HepG2 (cell line): ENCODE measurements at places on chromosomes 7 and 10.

- peaks cover 20% of the 10 kb centered on the region; the same call in 2 of the 3 replicates for H3K27me3 ChIP-seq
- H3K4me1 ChIP-seq = no peaks in the 10 kb centered on the region
- no peak overlapping the region for H3K4me3 ChIP-seq
- DNase-seq = no peak
- no peak overlapping the region for H3K27ac ChIP-seq
Measured at GRCh38 chr7:42128703-42129102, 108.3 kb downstream of the GLI3 start.

DNA sequence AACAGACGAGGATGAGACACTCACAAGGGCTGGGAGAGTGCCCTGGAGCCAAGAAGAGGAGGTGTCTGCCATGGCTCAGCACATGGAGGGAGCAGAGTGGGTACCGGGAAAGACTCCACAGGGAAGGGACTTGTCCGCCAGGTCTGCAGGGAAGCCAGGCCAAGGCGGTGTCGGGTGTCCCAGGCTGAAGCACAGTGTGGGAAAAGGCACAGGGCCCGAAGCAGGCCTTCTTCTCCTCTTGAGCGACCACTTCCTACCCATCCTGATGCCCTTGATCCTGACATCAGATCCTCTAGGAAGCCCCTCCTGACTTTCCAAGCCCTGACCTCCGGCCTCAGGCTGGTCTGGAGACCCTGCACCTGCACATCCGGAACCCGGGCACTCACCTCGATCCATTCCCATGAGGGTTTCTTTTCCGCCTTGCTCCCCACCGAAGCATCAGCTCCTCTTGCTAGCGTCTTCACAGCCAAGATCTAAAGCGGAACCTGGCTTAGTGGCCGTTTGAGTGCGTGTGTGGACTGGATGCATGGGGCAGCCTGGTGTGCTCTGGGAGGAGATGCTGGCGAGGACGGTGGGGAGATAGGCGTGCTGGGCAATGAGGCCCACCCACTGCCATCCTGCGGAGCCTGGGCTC, 8.5 kb downstream of the CALML3 start:
- no peak for DNase-seq
- peaks cover 97% of the 10 kb centered on the region for H3K4me1 ChIP-seq
- H3K4me3 ChIP-seq = no peak overlapping the region
- no peaks in the 10 kb centered on the region for H3K36me3 ChIP-seq
- no peaks in the 10 kb centered on the region for H3K27me3 ChIP-seq

GRCh38 chr7:141268614-141269013, 194.8 kb downstream of the TMEM178B start:
- peaks cover 14% of the 10 kb centered on the region for H3K4me1 ChIP-seq
- H3K27me3 ChIP-seq = 0 out of 3 replicates have a peak, but pooled peaks cover 4% of the 10 kb centered on the region
- H3K27ac ChIP-seq = no peak overlapping the region
- DNase-seq = peak; percentile 56

GRCh38 chr10:1472178-1472958, 265.0 kb downstream of the ADARB2 start:
- H3K27ac ChIP-seq = no peak overlapping the region
- H3K4me3 ChIP-seq = no peak overlapping the region
- peaks cover 33% of the 10 kb centered on the region; the same call in 2 of the 3 replicates for H3K27me3 ChIP-seq
- no peaks in the 10 kb centered on the region for H3K36me3 ChIP-seq
- H3K4me1 ChIP-seq = no peaks in the 10 kb centered on the region
- DNase-seq = no peak

DNA sequence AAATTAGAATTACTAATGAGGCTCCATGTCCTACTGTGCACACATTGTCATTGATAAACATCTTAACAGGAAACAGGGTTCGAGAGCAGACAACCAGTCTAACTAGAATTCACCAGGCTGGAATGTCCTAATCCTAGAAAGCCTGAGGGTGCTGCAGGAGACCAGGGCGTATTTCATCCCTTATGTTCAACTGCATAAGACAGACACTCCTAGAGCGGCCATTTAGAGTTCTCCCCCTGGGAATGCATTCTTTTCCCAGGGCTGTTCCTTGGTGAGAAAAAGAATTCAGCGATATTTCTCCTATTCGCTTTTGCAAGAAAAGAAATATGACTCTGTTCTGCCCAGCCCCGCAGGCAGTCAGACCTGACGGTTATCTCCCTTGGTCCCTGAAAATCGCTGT, 486.0 kb downstream of the REEP3 start:
- DNase-seq = no peak
- no peaks in the 10 kb centered on the region for H3K36me3 ChIP-seq
- no peaks in the 10 kb centered on the region for H3K4me1 ChIP-seq
- no peak overlapping the region for H3K4me3 ChIP-seq
- no peak overlapping the region for H3K27ac ChIP-seq
- no peaks in the 10 kb centered on the region; the same call in 1 of the 2 replicates for H3K27me3 ChIP-seq

- H3K4me3 ChIP-seq = no peak overlapping the region
- H3K27ac ChIP-seq = no peak overlapping the region
- no peaks in the 10 kb centered on the region for H3K27me3 ChIP-seq
Measured at GRCh38 chr10:109475711-109476421, 447.4 kb downstream of the XPNPEP1 start.

GRCh38 chr10:5196702-5197113, at the start of gene AKR1C4:
TSS of gene AKR1C4 (plus strand) at chr10:5196837. CDS start at chr10:5196868, 31 bp downstream.
- no peaks in the 10 kb centered on the region for H3K36me3 ChIP-seq
- H3K27ac ChIP-seq = peak within 1 kb of the TSS; percentile 70
- peak; percentile 10 for DNase-seq

DNA sequence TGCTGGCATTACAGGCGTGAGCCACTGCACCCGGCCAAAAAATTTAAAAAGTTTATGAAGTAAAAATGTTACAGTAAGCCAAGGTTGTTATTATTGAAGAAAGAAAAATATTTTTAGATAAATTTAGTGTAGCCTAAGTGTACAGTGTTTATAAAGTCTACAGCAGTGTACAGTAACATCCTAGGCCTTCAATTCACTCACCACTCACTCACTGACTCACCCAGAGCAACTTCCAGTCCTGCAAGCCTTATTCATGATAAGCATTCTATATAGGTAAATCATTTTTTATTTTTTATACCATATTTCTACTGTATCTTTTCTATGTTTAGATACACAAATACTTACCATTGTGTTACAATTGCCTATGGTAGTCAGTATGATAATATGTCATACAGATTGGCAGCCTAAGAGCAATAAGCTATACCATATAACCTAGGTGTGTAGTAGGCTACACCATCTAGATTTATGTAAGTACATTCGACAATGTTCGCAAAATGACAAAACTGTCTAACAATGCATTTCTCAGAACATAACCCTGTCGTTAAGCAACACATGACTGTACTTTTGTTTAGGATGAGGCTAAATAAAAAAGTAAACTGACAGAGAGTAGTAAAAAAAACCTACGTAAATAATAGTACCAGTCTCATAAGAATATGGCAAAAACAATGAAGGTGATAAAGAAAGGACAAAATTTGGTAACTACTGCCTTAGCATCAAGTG, 77.8 kb upstream of the FAM133B start:
- no peak for DNase-seq
- H3K4me1 ChIP-seq = no peaks in the 10 kb centered on the region

- no peak for DNase-seq
- H3K27me3 ChIP-seq = no peaks in the 10 kb centered on the region
- no peaks in the 10 kb centered on the region for H3K4me1 ChIP-seq
- no peak overlapping the region for H3K4me3 ChIP-seq
Measured at GRCh38 chr10:51028420-51028819, 45.9 kb upstream of the PRKG1 start.

DNA sequence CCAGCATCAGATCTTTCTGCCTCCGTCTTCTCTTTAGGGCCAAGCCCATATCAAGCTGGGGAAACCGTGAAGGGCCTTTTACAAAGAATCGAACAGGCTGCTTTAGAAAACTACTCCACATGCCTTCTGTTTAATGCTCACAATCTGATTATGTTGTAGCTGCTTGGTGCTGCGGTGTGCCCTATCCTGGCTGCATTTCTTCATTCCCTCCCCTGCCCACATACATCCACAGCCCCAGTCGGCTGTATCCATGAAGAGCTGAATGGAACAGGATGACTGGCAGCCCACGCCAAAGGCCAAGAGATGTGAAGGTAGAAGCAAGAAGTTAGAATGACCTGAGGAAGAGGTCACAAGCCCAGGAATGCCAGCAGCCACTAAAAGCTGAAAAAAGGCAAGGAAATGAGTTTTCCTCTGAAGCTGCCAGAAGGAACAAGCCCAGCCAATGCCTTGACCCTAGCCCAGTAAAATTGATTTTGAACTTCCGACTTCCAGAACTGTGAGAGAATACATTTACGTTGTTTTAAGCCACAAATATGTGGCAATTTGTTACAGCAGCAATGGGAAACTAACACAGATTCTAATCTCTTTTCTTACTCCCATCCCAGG, 22.2 kb downstream of the TAS2R41 start:
- no peaks in the 10 kb centered on the region for H3K27me3 ChIP-seq
- no peaks in the 10 kb centered on the region for H3K36me3 ChIP-seq
- no peaks in the 10 kb centered on the region for H3K4me1 ChIP-seq
- DNase-seq = no peak

DNA sequence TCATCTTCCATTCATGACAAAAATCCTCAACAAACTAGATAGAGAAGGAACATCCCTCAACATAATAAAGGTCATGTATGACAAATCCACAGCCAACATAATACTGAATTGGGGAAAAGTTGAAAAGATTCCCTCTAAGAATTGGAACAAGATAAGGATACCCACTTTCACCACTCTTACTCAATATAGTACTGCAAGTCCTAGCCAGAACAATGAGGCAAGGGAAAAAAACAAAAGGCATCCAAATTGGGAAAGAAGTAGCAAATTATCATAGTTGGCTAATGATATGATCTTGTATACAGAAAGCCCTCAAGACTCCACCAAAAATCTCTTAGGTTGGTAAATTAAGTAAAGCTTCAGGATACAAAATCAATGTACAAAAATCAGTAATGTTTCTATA, 4.7 kb downstream of the POT1 start:
- H3K27me3 ChIP-seq = no peaks in the 10 kb centered on the region
- no peak overlapping the region for H3K27ac ChIP-seq
- peaks cover 20% of the 10 kb centered on the region for H3K4me1 ChIP-seq
- 0 out of 3 replicates have a peak, but pooled peaks cover 6% of the 10 kb centered on the region for H3K36me3 ChIP-seq
- no peak for DNase-seq
- no peak overlapping the region for H3K4me3 ChIP-seq

- no peaks in the 10 kb centered on the region for H3K36me3 ChIP-seq
- H3K27me3 ChIP-seq = peaks cover 27% of the 10 kb centered on the region; the same call in 1 of the 3 replicates
- H3K27ac ChIP-seq = no peak overlapping the region
- 0 out of 2 replicates have a peak, but pooled peaks cover 7% of the 10 kb centered on the region for H3K4me1 ChIP-seq
Measured at GRCh38 chr7:94877731-94878670, 29.4 kb upstream of the PPP1R9A start.

DNA sequence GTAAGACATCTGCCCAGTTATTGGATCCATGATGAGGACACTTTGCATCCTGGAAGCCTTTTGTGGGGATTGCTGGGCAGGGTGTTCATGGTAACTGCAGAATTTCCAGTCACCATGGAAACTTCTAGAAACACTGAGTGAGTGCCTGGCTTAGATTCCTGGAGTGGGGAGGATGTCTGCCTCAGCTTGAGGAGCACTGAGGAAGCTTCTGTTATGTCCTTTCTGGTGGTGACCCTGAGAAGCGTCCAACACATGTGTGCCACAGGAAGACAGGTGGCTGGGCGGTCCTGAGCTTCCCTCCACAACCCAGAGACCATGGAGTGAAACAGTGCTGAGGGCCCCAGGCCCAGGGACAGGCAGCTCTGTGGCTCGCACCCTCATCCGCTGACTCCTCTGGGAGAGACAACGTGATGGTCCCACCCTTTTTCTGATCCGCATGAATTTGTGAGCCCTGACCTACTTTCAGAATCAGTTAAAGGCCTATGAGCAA, 191.8 kb upstream of the CXCL12 start:
- no peak overlapping the region for H3K27ac ChIP-seq
- H3K27me3 ChIP-seq = no peaks in the 10 kb centered on the region
- no peak overlapping the region for H3K4me3 ChIP-seq
- DNase-seq = no peak
- no peaks in the 10 kb centered on the region for H3K36me3 ChIP-seq
- H3K4me1 ChIP-seq = no peaks in the 10 kb centered on the region

GRCh38 chr7:1193593-1194424, 33.8 kb upstream of the ZFAND2A start:
- H3K4me3 ChIP-seq = no peak overlapping the region
- no peak overlapping the region for H3K27ac ChIP-seq
- peaks cover 70% of the 10 kb centered on the region for H3K27me3 ChIP-seq
- H3K36me3 ChIP-seq = no peaks in the 10 kb centered on the region

DNA sequence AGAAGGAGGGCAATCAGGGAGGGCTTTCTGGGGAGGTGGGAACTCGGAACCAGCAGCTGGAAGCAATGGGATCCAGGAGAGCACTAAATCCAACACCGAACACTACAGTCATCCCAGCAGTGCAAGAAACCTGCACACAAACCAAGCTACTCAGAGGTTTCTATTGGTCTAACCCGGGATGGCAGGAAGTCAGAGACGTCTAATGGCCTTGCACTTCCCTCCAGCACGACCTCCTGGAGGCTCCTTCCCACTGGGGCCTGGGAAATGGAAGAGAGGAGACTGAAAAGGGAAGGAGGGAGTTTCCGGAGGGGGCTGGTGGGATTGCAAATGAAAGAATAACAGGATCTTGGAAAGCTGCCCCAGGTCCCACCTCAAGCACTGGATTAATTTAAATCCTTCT, 56.3 kb downstream of the TEX36 start:
- no peak overlapping the region for H3K4me3 ChIP-seq
- no peaks in the 10 kb centered on the region for H3K4me1 ChIP-seq
- H3K27ac ChIP-seq = no peak overlapping the region
- H3K27me3 ChIP-seq = peaks cover 43% of the 10 kb centered on the region

DNA sequence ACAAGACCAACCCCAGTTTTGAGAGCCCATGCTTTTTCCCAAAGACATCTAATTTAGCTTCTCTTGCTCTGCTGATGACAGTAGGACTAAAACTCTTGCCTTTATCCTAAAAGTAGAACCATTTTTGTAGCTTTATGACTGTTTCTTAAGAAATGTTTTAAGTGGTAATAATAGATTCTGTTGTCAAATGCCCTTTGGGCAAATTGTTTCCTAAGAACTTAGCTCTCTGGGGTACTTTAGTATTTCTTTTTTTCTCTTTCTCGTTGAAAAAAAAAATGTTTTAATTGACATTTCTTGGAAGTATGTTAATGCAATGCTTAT, 157.4 kb downstream of the ARID5B start:
- H3K27me3 ChIP-seq = no peaks in the 10 kb centered on the region
- DNase-seq = no peak
- no peak overlapping the region for H3K27ac ChIP-seq
- H3K4me3 ChIP-seq = no peak overlapping the region
- peaks cover 7% of the 10 kb centered on the region for H3K36me3 ChIP-seq

- H3K36me3 ChIP-seq = peaks cover 73% of the 10 kb centered on the region
- H3K27me3 ChIP-seq = no peaks in the 10 kb centered on the region
- no peak overlapping the region for H3K4me3 ChIP-seq
- DNase-seq = no peak
- no peak overlapping the region for H3K27ac ChIP-seq
Measured at GRCh38 chr7:100684534-100685042, 9.5 kb downstream of the GIGYF1 start.

GRCh38 chr10:126904818-126905701, at the start of gene DOCK1:
TSS of gene DOCK1 (plus strand) at chr10:126905428. CDS start at chr10:126905518, 90 bp downstream.
- no peaks in the 10 kb centered on the region for H3K36me3 ChIP-seq
- no peaks in the 10 kb centered on the region for H3K27me3 ChIP-seq
- H3K4me3 ChIP-seq = peak within 1 kb of the TSS; percentile 88
- peak within 1 kb of the TSS; percentile 66 for H3K27ac ChIP-seq
- peaks cover 25% of the 10 kb centered on the region for H3K4me1 ChIP-seq
- DNase-seq = peak; percentile 37

- H3K27me3 ChIP-seq = peaks cover 9% of the 10 kb centered on the region; the same call in 2 of the 3 replicates
- H3K4me1 ChIP-seq = no peaks in the 10 kb centered on the region
- no peak overlapping the region for H3K4me3 ChIP-seq
- DNase-seq = no peak
- H3K27ac ChIP-seq = no peak overlapping the region
- no peaks in the 10 kb centered on the region for H3K36me3 ChIP-seq
Measured at GRCh38 chr10:20931156-20931795, 34.2 kb upstream of the NEBL start.
